Activated CD4-positive, alpha-beta memory T cell treated with anti-CD3 and anti-CD28 coated beads for 36 hours (primary cell): ENCODE measurements at places on chromosomes 4 and X. TPM values are rescaled to one million over a fixed set of nuclear protein-coding genes. Genes with fewer than 3 reads are reported as not detected.

GRCh38 chrX:38438321-38438720 lies 85.9 kb downstream of the OTC start:
- H3K27me3 ChIP-seq = peaks cover 4% of the 10 kb centered on the region
- no peak overlapping the region for H3K27ac ChIP-seq
- no peak overlapping the region for H3K4me3 ChIP-seq
- no peaks in the 10 kb centered on the region for H3K4me1 ChIP-seq
- no peak for DNase-seq
- no peaks in the 10 kb centered on the region for H3K36me3 ChIP-seq

DNA sequence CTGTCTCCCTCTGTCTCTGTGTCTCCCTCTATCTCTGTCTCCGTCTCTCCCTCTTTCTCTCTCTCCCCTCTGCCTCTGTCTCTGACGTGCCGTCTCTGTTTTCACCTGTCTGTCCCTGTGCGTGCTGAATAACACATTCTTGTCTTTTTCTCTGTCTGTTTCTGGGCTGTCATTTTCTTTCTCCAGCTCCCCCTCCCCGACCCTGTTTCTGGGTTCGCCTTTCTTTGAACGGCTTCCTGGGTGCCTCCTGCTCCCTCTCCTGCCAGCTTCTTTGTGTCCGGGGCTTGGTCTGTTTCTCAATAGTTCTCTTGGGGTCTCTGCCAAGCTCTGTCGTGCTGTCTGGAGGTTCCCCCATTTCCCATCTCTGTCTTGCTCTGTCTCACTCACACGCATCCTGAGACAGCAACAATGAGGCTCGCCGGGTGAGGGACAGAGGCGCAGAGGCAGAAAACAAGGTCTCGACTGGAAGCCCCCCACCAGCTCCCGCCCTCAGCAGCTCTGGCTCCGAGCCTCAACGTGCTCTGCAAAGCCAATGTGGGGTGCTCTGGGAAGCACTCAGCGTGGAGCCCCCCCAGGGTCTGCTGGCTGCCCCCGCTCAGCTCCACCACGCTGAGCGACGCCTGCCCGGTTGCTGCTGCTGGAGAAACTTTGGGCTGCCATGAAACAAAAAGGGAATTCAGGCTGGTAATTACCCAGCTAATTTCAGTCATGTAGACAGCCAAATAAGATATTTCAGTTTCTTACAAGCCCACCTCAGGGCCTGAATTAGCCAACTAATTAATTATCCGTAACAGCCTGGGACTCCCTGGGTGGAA lies 3.4 kb downstream of the CPLX1 start:
- H3K27me3 ChIP-seq = peaks cover 38% of the 10 kb centered on the region
- DNase-seq = no peak
- no peak overlapping the region for H3K27ac ChIP-seq
- H3K4me1 ChIP-seq = no peaks in the 10 kb centered on the region
- H3K36me3 ChIP-seq = no peaks in the 10 kb centered on the region

DNA sequence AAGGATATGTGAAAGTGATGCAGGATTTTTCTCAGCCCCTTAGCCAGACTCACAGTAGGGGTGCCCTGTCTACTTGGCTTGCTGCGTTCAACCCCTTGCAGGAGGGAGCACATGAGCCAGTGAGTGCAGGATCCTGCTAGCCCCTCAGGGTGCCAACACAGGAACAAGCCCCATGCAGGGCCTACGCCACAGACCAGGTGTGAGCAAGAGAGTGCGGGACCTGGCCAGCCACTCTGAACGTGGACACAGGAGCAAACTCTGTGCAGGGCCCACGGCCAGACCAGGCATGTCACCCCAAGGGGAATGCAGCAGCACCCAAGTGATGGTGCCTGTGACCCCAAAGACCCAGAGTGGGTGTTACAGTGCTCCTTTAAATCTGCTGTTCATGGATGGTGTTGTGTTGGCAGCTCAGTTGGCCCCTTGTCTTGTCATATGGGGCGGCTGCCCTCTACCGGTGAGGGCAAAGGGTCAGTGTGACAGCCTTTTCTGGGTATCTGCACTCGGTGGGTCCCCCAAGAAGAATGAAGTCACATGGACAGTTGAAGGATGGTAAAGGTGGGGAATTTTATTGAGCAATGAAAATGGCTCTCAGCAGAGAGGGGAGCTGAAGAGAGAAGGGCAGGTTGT lies 188.4 kb upstream of the MAOA start:
- peaks cover 4% of the 10 kb centered on the region for H3K4me1 ChIP-seq
- no peak for DNase-seq
- no peak overlapping the region for H3K27ac ChIP-seq
- no peaks in the 10 kb centered on the region for H3K36me3 ChIP-seq
- H3K27me3 ChIP-seq = no peaks in the 10 kb centered on the region

DNA sequence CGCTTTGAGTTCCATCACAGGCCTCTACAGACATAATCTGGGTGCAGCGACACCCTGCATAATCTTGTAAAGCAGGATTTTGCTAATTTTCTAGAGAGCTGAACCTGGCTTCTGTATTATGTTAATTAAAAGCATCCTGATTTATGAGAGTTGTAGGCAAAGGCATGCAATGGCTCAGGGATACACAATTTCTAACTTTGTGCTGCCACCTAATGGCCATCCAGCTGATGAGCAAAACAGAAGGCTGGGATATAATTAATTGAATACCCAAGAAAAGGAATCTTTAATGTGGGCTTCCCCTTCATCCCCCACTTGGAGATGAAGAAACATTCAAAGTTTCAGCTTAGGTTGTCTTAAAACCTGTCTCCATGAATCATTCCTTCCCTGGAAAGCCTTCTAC lies 78.1 kb downstream of the BMP15 start:
- DNase-seq = peak; percentile 9
- no peaks in the 10 kb centered on the region for H3K4me1 ChIP-seq
- H3K27me3 ChIP-seq = peaks cover 3% of the 10 kb centered on the region
- no peaks in the 10 kb centered on the region for H3K36me3 ChIP-seq
- no peak overlapping the region for H3K4me3 ChIP-seq

GRCh38 chrX:106802063-106802387 lies 448 bp upstream of the TBC1D8B start:
- H3K27me3 ChIP-seq = peaks cover 19% of the 10 kb centered on the region
- no peaks in the 10 kb centered on the region for H3K36me3 ChIP-seq
- H3K27ac ChIP-seq = no peak overlapping the region
- H3K4me3 ChIP-seq = peak overlapping the region; percentile 89

The SHOX gene
- not detected for total RNA-seq

DNA sequence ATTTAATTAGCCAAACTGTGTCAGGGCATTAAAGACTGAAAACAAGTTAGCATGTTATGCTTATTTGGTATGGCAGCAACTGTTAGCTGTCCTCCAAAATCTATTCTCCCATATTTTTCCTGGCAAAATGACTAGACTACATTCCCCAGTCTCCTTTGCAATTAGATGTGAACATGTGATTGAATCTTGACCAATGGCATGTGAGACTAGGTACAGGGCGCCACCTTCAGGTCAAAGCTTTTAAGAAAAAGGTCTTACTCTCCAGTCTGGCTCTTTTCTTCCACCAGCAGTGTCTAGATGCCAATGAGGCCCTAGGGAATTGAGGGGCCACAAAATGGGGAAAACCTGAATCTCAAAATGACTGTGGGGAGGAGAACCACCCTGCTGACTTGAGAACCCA lies 408.2 kb downstream of the SMARCA1 start:
- peak; percentile 15 for DNase-seq
- no peaks in the 10 kb centered on the region for H3K36me3 ChIP-seq
- no peak overlapping the region for H3K27ac ChIP-seq
- no peak overlapping the region for H3K4me3 ChIP-seq

- H3K36me3 ChIP-seq = no peaks in the 10 kb centered on the region
- no peak overlapping the region for H3K27ac ChIP-seq
- H3K4me3 ChIP-seq = no peak overlapping the region
- H3K27me3 ChIP-seq = no peaks in the 10 kb centered on the region
- H3K4me1 ChIP-seq = no peaks in the 10 kb centered on the region
These were observed 194.0 kb upstream of the HHIP start for GRCh38 chr4:144451766-144452450.

- no peaks in the 10 kb centered on the region for H3K36me3 ChIP-seq
- DNase-seq = no peak
- H3K4me3 ChIP-seq = no peak overlapping the region
- H3K27me3 ChIP-seq = no peaks in the 10 kb centered on the region
- H3K4me1 ChIP-seq = no peaks in the 10 kb centered on the region
These were observed 49.5 kb upstream of the IBSP start for GRCh38 chr4:87749883-87750282.

GRCh38 chr4:123649250-123649644 lies 252.7 kb downstream of the SPRY1 start:
- no peaks in the 10 kb centered on the region for H3K36me3 ChIP-seq
- DNase-seq = no peak
- H3K4me3 ChIP-seq = no peak overlapping the region
- H3K4me1 ChIP-seq = no peaks in the 10 kb centered on the region

The NXF2B gene
- not detected for total RNA-seq

GRCh38 chr4:83581411-83582288 lies 45.7 kb downstream of the GPAT3 start:
- no peaks in the 10 kb centered on the region for H3K4me1 ChIP-seq
- no peak overlapping the region for H3K4me3 ChIP-seq
- no peaks in the 10 kb centered on the region for H3K27me3 ChIP-seq
- H3K27ac ChIP-seq = no peak overlapping the region
- no peaks in the 10 kb centered on the region for H3K36me3 ChIP-seq

The ZRSR2 gene
- 17.3 TPM for total RNA-seq

The BTC gene
- not detected for total RNA-seq

The CENPVL1 gene
- not detected for total RNA-seq

DNA sequence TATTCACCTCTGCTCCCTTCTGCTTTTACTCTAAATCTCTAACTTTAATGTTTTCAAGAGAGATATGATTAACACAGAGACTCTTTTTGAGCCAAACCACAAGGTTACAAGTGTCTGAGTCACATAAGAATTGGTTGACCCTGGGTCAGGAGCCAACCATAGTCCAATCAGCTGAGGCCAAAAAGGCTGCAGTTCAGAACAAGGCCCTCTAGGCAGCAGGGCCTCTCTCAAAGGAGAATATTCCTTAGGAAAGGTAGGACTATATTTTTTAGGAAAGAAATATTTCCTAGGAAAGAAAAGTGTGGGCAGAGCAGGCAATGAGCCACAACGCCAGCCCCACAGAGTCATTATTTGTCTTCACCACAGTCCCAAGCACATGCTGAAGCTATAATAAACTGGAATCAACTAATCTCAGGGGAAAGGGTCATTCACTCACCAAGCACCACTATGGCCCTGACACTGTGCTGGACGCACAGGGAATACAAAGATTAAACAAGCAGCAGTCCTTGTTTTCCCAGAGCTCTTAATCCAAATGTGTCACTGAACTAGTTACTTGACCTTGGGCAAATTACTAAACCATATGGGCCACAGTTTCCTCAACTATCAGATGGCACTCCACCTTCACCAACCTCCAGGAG lies 2.2 kb downstream of the ATP8A1 start:
- H3K4me1 ChIP-seq = peaks cover 43% of the 10 kb centered on the region
- H3K4me3 ChIP-seq = peak overlapping the region; percentile 89
- peak; percentile 55 for DNase-seq

GRCh38 chr4:56147371-56147770 lies 198.6 kb downstream of the CEP135 start:
- H3K4me3 ChIP-seq = no peak overlapping the region
- H3K27me3 ChIP-seq = peaks cover 6% of the 10 kb centered on the region
- H3K27ac ChIP-seq = no peak overlapping the region
- no peak for DNase-seq
